ENCODE measurements at places on chromosomes 7 and 10.
A peak's percentile ranks its signal among the peaks of the same experiment; 100 is the strongest.

DNA sequence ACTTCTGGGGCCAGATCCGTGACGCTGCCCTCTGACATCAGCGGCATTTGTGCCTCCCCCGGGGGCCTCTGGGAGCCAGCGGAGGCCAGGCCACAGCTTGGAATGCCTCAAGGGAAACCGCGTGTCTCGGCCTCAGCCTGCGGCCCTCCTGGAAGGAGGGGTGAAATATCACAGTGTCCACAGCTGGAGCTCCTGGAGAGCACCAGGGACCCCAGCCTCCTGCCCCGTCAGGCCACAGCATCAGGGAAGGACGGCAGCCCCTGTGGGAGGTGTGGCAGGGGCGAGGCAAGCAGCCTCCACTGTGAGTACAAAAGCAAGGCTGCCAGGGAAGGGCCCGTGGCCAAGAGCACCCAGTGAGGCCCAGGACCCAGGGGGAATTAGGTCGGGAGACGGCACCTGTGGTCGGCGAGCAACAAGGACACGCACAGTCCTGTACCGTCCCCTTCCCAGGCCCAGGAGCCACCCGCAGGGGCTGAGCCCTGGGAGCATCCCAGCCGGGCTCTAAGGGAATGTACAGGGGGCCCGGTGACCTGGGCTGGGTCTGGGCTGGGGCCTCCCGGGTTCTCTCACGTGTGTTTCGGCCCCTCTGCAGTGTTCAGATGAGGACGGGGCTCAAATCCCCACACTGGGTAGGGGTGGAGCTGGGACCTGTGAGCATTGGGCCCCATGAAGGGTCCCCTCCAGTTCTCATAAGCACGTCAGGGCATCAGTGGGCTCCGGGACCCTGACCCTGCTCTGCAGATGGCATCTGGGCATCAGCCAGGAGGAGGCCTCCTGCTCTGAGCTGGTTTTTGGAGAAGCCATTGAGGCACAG is 18.7 kb upstream of the KNDC1 start:
- DNase-seq, result no peak

DNA sequence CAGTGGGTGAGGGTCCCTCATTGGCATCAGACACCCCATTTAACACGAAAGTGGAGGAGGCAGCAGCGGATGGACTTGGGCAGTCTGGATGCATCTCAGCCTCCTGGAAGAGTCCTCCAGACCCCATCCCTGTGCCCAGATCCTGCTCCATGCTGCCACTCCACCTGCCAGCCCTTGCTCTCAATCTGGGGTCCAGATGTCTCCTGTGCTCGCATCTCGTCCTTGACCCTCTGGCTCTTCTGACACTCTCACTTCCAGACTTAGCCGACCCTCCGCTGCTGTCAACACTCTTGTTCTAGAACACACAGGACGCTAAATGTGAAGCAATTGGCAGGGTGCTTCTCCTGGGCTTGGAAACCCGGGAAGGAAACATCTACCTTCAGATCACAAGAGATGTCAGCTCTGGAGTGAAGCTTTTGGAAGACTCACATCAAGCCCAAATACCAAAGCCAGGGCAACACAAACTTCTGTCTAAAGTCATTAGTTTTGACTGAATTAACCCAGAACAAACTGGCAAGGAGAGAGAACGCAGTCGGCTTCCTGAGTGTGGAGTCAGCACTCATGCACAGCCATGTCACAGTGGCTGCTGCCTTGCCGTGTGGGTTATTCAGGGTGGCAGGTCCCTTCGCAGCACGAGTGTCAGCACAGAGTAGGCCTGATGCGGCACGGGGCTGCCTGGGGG is 379.1 kb downstream of the TCERG1L start:
- no peak for DNase-seq

DNA sequence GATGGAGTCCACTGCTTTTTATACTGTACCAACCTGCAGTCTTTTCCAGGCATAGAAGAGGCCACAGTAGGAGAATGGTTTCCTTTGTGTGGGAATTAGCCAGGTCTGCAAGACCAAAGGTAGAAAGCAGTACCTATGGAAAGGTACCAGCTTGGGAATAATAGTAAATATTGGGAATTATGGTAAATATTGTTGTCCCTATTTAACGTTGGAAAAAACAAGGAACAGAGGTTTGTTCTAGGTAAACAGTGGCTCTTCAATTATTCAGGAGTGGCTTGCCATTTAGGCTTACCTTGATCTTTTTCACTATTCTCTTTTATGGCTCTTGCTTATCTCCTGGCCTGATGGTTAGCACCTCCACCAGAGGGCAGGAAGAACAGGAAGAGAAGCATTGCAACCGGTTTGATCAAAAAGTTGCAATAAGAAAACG is 43.9 kb upstream of the GSAP start:
- DNase-seq, result no peak

DNA sequence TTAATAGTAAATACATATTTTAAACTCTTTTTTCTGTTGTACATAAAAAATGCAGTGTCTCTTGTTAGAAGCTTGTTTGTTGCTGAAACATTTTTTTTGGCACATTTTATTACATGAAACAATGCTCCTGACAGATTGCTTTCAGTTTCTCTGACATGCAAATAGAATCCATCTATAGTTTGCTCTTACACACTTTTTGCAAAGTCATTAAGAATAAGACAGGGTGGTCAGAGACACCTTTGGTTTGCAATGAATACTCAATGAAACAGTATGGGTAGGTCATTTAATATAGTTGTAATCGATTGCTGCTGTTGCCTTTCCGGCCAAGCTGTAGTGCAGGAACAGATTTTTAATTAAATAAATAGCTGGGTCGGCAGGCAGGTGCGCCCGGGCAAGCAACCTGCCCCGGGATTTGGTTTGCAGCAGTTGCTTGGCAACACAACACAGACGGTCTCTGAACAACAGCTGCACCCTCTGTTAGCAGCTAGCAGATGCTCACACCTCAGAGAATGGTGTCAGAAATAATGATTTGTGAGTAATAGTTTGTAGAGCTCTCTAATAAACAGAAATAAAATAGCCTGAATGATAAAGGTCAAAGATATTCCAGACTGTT is 115.7 kb upstream of the CACNA2D1 start:
- DNase-seq, result peak; percentile 57

DNA sequence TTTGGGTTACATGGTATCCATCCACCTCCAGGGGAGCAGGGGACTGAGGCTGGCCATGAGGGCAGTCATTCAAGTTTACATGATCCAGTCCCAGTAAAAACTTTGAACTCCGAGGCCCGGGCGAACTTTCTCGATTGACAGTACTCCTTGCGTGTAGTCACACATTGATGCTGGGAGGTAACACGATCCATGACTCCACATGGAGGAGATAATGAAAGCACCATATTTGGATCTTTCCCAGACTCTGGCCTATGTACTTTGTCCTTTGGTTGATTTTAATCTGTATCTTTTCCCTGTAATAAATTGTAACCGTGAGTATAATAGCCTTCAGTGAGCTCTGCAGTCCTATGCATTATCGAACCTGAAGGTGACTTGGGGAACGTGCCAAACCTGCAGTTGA is 401.6 kb downstream of the KCNMA1 start:
- DNase-seq, result no peak

DNA sequence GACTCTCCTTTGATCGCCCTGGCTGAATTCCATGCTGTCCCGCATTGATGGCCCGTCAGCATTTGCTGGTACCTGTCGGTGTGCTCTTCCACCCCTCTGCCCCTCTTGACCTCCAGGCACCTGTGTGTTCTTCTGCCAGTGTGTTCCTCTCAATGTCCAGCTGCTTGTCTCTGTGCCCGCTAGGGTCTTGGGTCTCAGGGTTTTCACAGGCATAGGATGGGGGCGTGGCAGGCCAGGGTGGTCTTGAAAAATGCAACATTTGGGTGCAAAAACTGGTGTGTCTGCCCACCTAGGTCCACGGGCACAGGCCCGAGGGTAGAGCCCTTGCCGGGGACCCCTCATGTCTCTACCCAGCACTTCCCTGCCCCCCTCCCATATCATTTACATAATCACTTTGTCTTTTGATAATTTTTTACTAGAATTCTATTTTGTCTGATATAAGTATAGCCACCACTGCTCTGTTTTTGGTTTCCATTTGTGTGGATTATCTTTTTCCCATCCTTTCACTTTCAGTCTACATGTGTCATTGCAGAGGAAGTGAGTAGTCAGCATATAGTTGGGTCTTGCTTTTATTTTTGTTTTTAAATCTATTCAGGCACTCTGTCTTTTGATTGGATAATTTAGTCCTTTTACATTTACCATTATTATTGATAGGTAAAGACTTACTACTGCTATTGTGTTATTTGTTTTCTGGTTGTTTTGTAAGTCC is 46.6 kb upstream of the ADRA2A start:
- DNase-seq, result no peak

DNA sequence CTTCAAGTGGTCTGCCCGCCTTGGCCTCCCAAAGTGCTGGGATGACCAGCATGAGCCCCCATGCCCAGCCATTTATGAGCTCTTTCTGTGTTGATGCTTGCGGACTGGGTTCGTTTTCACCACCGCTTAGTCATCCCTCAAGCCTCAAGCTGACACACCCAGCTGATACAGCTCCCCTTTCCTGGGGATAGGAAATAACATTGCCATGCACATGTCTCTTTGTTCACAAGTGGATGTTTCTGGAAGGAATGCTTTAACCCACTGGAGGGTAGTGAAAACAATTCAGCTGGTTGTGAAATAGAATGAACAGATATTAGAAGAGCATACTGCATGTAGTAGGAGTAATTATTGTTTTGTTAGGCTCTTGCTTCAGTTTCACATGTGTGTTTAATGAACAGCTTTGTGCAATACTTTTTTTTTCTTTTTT is 8.5 kb upstream of the METTL27 start:
- DNase-seq, result no peak

- DNase-seq, result no peak
These were observed 645.2 kb upstream of the IGFBP3 start for GRCh38 chr7:46566097-46566774.

GRCh38 chr10:97690133-97690532 is 3.1 kb upstream of the AVPI1 start:
- DNase-seq, result no peak

DNA sequence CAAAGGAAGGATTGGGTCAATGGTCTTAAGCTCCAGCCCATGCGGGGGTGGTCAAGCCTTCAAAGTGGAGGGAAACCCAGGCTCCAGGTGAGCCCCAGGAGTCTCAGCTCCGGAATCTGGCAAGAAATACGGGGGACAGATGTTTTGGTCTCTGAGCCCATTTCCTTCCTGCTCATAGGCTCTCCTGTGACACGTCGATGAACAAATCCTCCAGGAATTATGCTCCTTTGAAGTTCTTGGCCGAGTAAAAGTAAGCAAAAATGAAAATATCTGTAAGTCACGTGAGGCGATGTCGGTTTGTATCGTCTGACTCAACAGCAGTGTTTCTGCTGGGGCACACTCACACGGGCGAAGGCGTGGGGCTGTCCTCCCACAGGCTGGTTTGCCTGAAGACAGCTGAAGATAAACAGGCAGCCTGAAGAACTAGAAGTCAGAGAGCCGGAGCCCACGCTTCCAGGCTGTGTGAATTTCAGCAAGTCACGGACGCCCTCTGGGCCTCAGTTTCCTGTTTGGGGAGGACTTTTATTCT is 52.6 kb upstream of the SMNDC1 start:
- DNase-seq, result no peak

DNA sequence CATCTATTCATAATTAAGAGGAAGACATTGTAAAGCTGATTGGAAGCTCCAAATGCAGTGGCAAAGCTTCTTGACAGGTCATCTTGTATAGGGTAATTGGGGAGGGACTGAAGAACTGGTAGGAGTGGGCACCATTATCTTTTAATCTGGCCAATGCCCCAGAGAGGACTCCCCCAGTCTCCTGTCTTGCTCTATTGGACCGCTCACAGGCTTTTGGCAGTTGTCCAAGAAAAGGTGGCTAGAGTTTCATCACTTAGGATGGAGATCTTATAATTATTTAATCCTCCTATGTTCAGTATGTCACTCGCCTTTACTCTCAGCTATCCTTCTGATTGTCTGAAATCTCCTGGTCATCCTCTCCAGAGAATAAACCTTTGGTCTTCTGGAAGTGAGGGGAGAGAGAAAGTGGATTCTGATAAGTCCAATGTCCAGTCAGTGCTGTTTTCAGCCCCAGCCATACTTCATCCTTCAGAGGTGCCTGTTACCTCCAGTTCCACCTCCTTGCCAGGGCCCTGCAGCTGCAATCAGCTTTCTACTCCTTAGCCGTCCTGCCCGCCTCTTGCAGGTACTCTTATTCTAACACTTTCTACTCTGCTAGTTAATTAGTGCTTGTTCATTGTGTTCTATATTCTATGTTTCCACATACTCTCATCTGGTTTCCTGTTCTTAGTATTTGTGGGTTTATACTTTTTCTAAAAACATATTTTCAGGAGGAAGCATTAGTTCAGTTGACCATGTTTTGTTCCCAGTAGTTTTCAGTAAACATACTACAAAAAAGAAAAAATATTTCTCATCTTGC is 241.6 kb downstream of the NSUN6 start:
- no peak for DNase-seq

DNA sequence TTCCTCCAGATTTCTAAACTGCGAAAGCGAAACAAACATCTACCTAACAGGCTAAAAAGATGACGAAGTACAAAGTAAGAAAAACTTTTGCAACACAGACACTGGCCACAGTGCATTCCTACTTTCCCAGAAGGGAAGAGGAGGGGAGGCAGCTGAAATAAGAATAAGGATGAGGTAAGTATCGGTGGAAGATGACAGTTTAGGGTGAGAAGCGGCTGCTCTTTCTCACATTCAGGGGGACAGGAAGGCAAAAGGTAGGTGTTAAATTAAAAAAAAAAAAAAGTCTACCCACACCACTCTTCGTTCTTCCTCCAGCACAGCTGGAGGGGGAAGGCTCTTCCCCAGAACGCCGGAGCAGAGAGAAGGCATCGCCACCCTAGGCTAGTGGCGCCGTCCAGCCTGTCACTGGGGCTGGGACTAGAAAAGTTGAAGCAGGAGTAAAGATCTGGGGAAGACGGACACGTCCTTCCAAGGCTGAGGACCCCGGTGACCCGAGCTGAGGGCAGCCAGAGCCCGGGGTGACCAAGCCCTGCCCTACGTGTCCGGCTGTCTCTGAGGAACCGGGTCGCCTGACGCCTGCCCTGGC is 846 bp downstream of the DNAJC1 start:
- DNase-seq, result no peak

DNA sequence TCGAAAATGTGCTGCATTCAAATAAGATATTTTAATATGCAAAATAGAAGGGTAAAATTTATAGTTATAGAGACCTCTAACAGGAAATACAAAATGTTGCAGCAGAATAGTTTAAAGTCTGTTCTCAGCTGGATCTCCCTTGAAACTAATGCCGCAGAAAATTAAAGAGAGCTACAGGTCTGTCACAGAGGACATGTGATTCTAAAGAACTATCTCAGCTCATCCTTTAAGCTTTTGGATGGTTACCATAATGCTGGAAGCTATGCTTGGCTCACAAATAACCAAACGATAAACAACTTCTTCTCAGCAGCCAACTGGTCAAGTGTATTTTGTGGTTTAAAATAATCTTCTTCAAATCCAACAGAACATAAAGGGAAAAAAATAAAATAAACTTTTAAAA is 353.0 kb downstream of the PARD3 start:
- DNase-seq, result no peak

GRCh38 chr7:93751421-93751820 is 139.1 kb downstream of the TFPI2 start:
- DNase-seq, result no peak

GRCh38 chr7:150860978-150861295 is 8.6 kb downstream of the AOC1 start:
- no peak for DNase-seq

- DNase-seq, result no peak
These were observed 7.8 kb downstream of the SFTPD start for GRCh38 chr10:79941146-79941545.
